AML-193 (cell line): ENCODE measurements at places on chromosomes 3 and 15.
A peak's percentile ranks its signal among the peaks of the same experiment; 100 is the strongest.

GRCh38 chr3:120448756-120449155, 2.0 kb downstream of the FSTL1 start:
- DNase-seq = no peak

DNA sequence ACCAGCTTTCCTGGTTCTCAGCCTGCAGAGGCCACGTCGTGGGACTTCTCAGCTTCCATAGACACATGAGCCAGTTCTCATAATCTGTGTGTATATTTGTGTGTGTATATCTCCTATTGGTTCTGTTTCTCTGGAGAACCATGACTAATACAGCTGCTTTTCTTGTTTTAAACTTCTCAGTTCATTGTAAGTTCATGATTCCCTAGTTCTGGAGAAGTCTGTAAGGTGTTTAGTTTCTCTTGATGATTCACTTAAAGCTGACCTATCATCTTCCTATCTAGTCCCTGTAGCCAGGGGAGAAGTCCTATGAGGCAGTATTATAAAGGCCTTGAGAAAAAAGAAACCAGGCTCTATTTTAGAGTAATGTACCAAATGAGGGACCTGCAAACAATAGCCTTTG, 147.7 kb downstream of the RYR3 start:
- DNase-seq = no peak

- DNase-seq = no peak
Measured at GRCh38 chr3:36591959-36592358, 172.4 kb downstream of the DCLK3 start.

GRCh38 chr3:143166376-143166775, 46.8 kb downstream of the CHST2 start:
- no peak for DNase-seq

GRCh38 chr15:76844096-76844495, 61.0 kb downstream of the SCAPER start:
- no peak for DNase-seq

- no peak for DNase-seq
Measured at GRCh38 chr15:61621146-61621545, 392.0 kb upstream of the RORA start.

GRCh38 chr3:64878362-64878761, 190.6 kb upstream of the ADAMTS9 start:
- DNase-seq = no peak

GRCh38 chr15:78343276-78344060, 3.3 kb downstream of the CRABP1 start:
- DNase-seq = no peak

GRCh38 chr3:171935261-171936123, 92.3 kb downstream of the TMEM212 start:
- DNase-seq = no peak

GRCh38 chr3:59142556-59142955, 92.7 kb upstream of the CFAP20DC start:
- no peak for DNase-seq

DNA sequence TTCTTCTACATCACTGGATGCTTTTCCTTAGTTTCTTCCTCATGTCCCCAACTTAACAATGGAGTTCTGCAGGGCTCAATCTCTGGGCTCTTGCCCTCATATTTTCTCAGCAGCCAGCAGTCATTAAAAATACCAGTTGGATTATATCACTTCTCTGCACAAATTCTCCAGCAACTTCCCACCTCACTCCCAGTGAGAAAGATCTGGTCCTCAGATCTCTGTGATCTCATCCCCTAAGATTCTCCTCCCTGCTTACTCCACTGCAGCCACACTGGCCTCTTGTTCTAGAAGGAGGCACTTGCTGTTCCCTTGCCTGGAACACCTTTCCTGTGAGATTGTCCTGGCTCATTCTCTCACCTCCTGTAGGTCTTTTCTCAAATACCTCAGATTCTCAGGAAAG, 6.1 kb downstream of the ERICH6 start:
- DNase-seq = no peak

DNA sequence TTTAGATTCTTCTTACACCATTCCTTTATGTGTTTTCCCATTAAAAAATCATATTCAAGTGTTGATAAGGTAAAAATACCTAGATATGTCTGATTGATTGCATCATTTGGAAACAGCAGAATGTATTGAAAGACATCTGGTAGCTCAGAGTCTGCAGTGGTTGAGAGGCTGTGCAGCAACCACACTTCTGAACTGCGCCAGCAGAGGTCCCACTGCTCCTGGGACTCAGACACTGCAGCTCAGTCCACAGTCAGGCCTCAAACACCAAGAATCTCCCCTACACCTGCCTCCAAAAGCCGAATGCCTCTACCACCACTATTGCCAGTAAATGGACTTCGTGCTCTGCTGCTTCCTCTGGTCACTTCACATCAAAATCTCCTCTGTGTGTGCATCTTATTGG, 176.9 kb upstream of the LMCD1 start:
- DNase-seq = peak; percentile 22

- DNase-seq = no peak
Measured at GRCh38 chr3:45021524-45022297, 4.4 kb upstream of the CLEC3B start.

- no peak for DNase-seq
Measured at GRCh38 chr15:94970096-94970495, 738.7 kb downstream of the MCTP2 start.

- DNase-seq = no peak
Measured at GRCh38 chr3:57011022-57011421, 49.4 kb upstream of the SPATA12 start.

DNA sequence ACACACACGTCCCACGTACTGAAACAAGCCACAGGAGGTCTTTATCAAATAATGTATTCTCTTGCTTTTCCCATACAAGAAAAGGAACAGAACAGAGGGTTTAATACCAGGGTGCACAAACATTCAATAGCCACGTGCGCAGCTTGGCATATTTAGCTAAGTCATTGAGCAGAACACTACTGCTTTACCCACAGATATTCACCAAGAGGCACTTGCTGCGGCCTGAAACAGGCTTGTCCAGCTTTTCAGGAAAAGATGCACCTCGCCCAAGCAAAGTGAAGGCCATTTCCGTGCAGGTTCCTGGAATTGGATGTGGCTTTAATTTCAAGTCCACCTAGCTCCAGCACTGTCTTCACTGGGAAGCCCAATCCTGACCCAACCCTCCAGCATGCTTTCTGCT, 17.6 kb downstream of the ZDHHC3 start:
- DNase-seq = no peak

DNA sequence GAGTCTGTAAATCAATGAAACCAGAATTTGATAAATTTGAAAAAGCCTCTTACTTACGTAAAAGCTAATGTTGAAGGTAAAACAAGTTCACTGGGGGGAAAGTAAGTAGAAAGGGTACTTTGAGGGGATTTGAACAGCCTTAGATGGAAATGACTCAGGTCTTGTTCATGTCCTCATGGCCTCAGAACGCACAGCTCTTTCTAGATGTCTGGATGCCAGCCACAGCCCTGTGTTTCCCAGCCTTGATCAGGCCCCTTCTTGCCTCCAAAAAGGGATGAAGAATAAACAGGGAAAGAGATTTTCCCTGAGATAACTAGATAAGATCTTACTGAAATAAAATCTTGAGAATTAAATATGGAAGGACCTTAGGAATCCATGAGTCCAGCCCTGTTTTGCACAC, 237.1 kb upstream of the GOLGA6L4 start:
- DNase-seq = no peak

GRCh38 chr3:151452841-151453240, 8.0 kb downstream of the IGSF10 start:
- no peak for DNase-seq

DNA sequence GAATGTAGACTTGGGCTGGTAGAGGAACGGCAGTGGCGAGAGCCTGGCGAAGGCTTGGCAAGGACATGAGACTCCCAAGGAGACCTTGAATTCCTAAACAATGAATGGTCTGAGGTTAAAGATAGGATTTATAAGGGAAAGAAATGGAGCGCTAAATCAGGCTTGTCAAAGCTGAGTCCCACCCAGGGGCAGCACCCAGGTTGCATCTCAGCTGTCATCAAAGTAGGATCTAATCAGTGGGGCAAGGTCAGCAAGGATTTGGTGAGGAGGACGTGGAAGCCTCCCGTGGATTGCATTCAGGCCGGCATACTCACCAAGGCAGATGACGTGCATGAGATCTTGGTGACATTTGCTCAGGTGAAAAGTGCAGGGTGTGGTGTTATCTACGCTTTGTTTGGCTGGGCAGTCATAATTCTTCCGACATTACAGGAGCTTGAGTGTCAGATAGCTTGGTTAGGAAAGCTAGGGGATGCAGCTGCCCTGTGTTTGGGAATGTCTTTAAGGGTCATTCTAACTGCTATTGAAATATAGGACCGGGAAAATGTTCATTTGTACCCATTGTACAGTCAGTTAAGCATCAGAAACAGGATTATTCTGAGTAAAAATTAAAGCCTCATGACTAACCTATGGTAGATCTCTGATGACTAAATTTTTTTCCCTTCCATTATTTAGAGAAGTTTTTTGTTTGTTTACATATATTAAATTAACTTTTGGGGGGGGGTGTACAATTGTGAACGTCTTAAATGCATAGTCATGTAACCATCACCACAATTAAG, 99.4 kb upstream of the TSC22D2 start:
- DNase-seq = no peak

DNA sequence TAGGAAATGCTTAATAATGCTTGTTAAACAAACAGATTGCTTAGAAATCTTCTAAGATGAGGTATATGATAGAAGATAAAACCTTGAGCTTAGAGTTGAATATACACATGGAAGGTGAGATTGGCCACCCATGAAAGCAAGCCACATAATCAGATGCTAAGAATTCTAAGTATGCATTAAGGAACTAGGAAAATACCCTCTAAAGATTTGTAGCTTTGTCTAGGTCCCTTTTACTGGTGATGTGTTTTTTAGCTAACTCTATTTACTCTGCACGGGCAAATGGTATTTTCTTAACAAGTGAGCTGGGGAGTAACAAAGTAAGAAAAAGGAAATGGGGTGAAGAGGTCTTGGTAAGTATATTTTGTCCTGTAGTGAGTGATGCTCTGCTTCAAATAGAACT, 310.3 kb downstream of the OXSM start:
- no peak for DNase-seq

GRCh38 chr15:44101286-44101685, 93.8 kb downstream of the FRMD5 start:
- DNase-seq = no peak

GRCh38 chr3:169264711-169265110, 398.8 kb downstream of the MECOM start:
- no peak for DNase-seq

DNA sequence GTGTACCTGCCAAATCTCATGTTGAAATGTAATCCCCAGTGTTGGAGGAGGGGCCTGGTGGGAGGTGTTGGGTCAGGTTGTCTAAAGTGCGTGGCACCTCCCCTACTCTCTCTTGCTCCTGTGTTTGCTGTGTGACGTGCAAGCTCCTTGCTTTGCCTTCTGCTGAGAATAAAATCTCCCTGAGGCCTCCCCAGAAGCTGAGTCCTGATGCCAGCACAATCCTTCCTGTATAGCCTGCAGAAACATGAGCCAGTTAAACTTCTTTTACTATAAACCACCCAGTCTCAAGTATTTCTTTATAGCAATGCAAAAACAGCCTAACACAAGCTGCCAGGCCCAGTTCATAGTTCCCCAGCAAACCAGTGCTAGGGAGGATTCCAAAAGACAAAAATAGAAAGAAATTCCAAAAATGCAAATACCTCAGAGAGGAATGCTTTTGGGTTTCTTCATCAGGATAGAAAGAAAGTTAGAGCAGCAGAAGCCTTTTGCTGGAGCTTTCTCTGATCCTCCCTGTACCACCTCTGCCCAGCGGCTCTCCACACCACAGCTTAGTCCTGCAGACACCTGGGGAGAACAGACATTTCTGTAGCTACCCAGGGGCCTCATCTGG, 25.9 kb upstream of the CDV3 start:
- DNase-seq = no peak

DNA sequence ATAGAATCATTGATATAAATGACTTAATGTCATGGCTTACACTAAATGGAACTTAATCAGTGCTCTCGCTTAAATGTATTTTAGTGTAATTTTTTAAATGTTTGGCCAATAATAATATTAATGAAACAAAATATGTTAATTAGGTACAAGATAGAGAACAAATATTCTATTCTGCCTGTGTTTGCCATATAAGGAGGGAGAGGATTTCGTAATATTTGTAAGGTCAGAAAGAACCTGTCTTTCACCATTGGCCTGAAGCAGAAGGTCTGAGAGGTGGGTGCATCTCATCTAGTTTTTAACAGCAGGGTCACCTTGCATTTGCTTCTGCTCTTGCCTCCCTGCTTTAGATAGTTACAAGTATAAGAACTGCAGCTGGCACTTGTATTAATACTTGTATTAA, 2.5 kb downstream of the GPR87 start:
- DNase-seq = no peak
